Tibial artery (tissue), 4 donors: ENCODE measurements at places on chromosomes 1 and 21.

DNA sequence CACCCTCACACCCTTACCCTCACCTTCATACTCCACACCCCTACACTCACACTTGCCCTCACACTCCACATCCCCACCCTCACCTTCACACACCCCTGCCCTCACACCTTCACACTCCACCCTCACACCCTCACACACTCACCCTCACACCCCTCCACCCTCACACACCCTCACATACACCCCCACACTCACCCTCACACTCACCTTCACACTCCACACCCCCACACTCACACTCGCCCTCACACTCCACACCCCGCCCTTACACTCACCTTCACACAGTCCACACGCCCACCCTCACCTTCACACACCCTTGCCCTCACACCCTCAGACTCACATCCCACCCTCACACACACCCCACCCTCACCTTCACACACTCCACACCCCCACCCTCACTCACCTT is 43.6 kb upstream of the EDN2 start:
- DNase-seq: no peak

- no peak for DNase-seq
These were observed 557.6 kb upstream of the PKN2 start for GRCh38 chr1:88126467-88126866.

- DNase-seq: no peak
These were observed 59.8 kb upstream of the KCNK2 start for GRCh38 chr1:215022741-215023141.

GRCh38 chr1:185681034-185681633 is 53.1 kb upstream of the HMCN1 start:
- no peak for DNase-seq

DNA sequence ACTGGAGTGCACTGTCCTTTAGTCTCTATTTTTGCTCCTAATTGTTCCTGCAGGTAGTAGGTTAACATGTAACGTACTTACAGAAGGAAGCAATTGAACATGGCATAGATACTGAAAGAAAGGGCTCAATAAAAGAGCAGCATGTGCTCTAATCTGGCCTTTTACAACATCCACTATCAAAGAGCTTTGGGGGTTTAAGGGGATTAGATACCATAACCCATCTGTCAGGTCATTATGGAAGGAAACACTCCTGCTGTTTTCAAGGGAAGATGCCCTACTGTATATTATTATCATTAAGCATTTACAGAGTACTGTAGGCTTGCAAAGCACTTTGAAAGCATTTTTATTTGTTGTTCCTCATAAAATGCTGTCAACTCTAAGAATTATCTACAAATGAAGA is 152.8 kb downstream of the TTLL7 start:
- DNase-seq: no peak

GRCh38 chr1:227766015-227766634 is 30.9 kb downstream of the SNAP47 start:
- DNase-seq: no peak

- no peak for DNase-seq
These were observed 53.0 kb downstream of the EPHB2 start for GRCh38 chr1:22763487-22764200.

GRCh38 chr1:241895013-241895412 is 47.0 kb downstream of the EXO1 start:
- no peak for DNase-seq

- DNase-seq: no peak
These were observed 102.9 kb downstream of the DENND1B start for GRCh38 chr1:197672347-197672746.
